Stimulated activated CD8-positive, alpha-beta memory T cell treated with anti-CD3 and anti-CD28 coated beads, Interleukin-7, amount 100 ng/mL, for 1 hour (primary cell): ENCODE measurements at places on chromosomes 4 and X.

GRCh38 chrX:154784149-154784995 is 20.9 kb downstream of the MPP1 start:
- no peak for DNase-seq

DNA sequence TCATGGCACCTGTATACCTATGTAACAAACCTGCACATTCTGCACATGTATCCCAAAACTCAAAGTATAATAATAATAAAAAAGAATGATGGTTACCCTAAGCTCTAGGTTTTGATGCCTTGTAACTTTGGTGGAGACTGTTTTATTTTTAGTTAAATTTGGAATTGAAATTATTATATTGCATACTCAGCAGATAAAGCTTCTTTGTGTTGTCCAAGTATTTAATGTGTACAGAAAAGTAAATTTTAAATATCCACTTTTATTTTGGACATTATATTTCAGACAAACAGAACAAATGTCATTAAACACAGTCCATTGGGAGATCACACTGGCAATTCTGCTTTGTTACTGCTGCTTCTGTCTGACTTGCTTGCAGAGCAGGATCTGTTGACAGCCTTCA is 684.5 kb upstream of the CT83 start:
- DNase-seq, result no peak

GRCh38 chrX:70260104-70260503 is at the start of gene P2RY4:
Gene P2RY4 (minus strand): TSS chrX:70260204. CDS start chrX:70259624, 580 bp downstream.
- DNase-seq, result no peak

DNA sequence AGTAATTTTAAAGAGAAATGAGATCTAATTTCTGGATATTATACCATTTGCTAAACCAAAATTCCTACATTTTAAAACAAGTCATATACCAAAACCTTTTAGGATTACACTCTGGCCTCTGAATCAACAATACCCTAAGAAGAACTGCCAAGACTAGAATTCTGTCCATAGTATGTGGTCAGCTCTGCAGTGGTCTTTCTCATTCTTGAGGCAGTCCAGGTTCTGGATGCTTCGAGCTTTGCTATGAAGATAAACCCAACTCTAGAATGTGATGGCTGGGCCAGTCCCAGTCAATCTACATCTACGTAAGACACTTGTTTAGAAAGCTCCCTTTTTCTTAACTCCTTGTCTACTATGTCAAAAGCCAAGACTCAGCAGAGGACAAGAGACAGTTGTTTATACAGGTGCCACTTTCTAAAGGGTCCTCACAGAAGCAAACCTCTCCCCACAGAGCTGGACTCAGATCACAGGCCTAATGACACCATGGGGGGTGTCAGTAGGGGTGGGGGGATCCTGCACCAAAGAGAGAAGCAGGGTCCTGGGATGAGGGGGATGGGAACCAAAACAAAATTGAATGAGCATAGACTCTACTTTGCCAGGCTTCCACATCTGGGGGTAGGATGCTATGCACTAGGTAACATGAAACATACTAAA is 63.2 kb downstream of the SH3RF1 start:
- DNase-seq, result no peak

GRCh38 chr4:17817027-17817426 is 6.2 kb downstream of the NCAPG start:
- DNase-seq, result no peak

- no peak for DNase-seq
These were observed 42.0 kb upstream of the GK2 start for GRCh38 chr4:79450053-79450452.

- DNase-seq, result no peak
These were observed 19.7 kb upstream of the RTL9 start for GRCh38 chrX:110338935-110339334.

- no peak for DNase-seq
These were observed 768.2 kb downstream of the CENPC start for GRCh38 chr4:66777097-66777496.

DNA sequence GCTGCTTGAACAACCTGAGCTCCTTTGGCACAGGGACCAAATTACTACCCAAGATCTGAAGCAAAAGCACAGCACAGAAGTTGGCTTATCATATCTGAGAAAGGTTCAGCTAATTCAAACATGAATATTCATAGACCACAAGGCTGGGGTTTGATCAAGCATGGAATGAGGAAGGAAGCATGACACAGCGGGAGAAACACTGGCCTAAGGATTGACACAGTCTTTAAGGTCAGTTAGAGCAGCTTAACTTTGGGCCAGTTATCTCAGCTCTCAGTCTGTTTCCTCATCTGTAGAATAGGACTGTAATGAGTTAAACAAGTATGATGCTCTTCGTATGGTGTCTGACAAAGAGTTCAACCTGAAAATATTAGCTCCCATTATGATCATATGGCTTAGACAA is 88.5 kb upstream of the CBR4 start:
- DNase-seq, result no peak

- no peak for DNase-seq
These were observed 3.2 kb upstream of the GRSF1 start for GRCh38 chr4:70842761-70843435.

DNA sequence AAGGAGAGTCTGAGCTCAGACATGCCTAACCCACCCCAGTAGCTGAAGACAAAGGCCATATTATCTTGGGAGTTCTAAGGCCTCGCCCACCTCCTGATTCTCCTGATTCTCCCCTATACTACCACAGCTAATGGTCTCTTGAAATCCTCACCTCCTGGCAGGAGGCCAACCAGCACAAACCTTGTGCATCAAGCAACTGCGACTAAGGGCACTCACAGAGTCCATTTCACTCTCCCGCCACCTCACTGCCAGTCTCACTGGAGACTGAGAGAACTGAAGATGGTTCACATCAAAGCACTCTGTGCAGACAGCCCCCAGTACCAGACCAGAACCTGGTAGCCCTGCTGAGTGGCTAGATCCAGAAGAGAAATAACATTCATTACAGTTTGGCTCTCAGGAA is 102.1 kb upstream of the KLF8 start:
- no peak for DNase-seq

DNA sequence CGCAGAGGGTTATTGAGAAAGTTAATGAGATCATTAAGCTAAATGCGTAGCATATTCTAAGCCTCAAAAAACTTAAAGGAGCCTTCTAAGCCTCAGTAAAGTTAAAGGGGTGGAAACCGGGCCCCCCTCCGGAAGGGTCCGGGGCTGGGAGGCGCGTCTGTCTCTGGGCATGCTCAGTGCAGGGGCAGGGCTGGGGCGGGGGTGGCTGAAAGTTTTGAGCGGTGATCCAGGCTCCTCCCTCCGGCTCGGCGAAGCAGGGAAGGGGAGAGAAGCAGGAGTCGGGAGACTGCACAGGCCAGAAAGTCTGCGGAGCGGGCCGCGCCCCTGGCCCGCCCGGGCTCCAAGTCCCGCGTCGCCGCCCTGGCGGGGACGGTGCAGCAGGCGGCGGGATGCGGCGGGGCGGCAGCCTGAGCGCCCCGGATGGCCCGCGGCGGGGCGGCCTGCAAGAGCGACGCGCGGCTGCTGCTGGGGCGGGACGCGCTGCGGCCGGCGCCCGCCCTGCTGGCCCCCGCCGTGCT is at the start of gene EVC:
TSS of gene EVC (plus strand) at position 241 of the 518 bp plus-strand sequence. CDS start at position 421, 180 bp downstream.
- DNase-seq, result no peak
